ENCODE measurements at places on chromosomes 4 and X. TPM values are rescaled to one million over a fixed set of nuclear protein-coding genes. Genes with fewer than 3 reads are reported as not detected.

GRCh38 chr4:7348946-7349900, 85.5 kb downstream of the PSAPL1 start:
- DNase-seq: no peak

GRCh38 chr4:93749292-93749761, 79.2 kb upstream of the ATOH1 start:
- no peak for DNase-seq

- no peak for DNase-seq
Measured at GRCh38 chr4:90476019-90476418, 348.8 kb downstream of the CCSER1 start.

GRCh38 chrX:84362184-84362838, 139.9 kb downstream of the HDX start:
- no peak for DNase-seq

DNA sequence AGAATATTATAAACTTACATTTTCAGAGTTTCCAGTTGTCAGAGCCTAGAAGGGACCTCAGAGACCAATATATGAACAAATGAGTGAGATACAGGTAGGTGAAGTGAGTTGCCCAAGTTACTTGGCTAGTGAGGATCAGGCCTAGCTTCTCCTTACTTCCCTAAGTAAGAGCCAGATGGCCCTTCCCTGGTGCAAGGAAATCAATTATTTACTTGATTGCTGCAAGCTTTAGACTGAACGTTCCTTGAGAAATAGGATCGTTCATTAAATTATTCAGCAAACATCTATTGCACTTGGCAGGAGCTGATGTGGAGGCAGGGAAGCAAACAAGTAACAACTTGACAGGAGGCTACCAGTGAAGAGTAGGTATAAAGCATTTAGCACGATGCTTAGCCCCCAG, 117.8 kb downstream of the EFHC2 start:
- DNase-seq: no peak

Gene FUNDC2
- 24.5 TPM for total RNA-seq

Gene KDM6A
- 28.0 TPM for total RNA-seq

Data from hematopoietic multipotent progenitor cell (in vitro differentiated cells).